ENCODE measurements at places on chromosomes 7 and 10. TPM values are rescaled to one million over a fixed set of nuclear protein-coding genes. Genes with fewer than 3 reads are reported as not detected.
A peak's percentile ranks its signal among the peaks of the same experiment; 100 is the strongest.

GRCh38 chr10:48246501-48246900, 28.0 kb downstream of the FRMPD2 start:
- DNase-seq = no peak

GRCh38 chr7:42997611-42998010, 65.4 kb downstream of the MRPL32 start:
- DNase-seq = no peak

- no peak for DNase-seq
These were observed 260.4 kb downstream of the SEMA3A start for GRCh38 chr7:83934118-83934734.

DNA sequence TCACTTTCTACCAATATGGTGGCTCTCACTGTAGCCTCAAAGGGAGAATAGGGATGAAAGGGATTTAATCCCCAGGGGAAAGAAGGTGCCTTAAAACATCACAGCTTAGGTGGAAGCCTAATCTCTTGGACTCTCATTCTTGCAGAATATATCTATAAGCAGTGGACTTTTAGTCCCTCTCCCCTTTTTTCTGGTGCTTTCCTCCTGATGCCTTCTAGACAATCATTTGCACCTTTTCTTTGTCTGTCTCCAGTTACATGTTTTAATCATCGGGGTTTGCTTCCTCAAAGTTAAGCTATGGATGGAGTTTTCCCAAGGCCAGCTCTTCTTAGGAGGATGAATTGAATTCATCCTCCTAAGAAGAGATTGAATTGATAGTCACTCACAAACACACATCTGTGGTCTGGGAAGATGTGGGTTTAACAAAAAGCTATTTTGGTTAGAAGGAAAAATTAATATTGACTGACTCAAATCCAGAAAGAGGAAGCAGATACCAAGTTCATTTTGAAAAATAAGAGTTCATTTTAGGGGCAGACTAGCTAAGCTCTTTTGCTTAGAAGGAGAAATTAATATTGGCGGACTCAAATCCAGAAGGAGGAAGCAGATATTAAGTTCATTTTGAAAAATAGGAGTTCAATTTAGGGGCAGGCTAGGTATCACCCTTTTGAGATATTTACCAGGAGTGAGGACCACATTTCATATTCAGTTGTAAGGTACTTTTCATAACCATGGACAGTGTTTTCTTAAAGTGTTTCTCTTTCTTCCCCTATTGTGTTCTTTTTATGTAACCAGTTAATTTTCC, 35.2 kb upstream of the PLEKHS1 start:
- no peak for DNase-seq

DNA sequence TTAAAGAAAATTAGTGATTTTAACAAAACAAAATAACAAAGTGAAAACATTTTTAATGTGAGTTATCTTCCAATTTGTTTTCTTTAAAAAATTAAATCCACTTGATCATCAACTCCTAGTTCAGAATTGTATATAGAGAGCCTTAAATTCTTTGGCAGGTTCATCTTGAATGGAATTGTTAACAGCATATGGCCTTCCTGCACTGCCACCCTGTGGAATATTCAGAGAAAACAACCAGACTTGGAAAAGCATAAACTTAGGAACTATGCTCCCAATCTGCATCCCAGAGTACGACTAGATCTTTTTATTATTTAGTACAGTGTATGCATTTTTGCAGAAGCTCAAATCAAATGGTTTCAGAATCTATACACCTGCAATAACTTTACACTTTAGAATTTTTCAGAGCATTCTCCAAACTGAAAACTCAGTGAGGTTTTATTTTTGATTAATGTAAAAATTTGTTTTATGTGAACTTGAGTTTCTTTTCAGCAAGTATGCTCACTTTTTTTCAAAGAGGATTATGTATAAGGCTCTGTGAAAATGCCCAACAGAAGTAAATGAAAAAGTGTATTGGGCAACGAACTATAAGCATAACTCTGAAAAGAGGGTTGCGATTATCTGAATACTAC, 44.9 kb upstream of the ANK3 start:
- DNase-seq = no peak

DNA sequence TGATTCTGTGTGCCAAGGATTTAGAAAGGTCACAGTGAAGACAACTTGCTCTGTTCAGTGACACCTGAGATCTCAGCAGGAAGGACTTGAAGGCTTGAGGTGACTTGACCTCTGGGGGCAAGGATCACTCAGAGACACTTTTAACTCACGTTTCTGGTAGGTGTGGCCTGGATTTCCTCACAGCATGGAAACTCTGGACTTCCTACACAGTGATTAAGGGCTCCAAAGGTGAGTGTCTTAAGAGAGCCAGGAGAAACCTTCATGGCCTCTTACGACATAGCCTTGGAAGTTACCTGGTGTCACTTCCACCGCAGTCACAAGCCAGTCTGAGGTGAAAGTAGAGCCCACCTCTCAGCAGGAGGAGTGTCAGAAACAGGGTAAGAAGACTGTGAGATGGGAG, 38.1 kb upstream of the ADO start:
- no peak for DNase-seq

DNA sequence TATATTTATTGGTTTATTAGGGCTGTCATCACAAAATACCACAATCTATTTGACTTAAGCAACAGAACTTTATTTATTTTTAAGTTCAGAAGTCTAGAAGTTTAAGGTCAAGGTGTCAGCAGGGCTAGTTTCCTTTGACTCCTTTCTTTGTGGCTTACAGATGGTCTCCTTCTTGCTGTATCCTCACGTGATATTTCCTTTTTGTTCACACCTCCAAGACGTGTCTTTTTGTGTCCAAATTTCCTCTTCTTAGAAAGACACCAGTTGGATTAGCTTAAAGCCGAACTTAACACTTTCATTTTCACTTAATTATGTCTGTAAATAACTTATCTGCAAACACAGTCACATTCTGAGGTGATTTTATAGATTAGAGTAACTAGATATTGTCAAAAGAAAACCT, 631.4 kb upstream of the POT1 start:
- DNase-seq = no peak

- no peak for DNase-seq
These were observed 187.6 kb downstream of the CFTR start for GRCh38 chr7:117667456-117667855.

DNA sequence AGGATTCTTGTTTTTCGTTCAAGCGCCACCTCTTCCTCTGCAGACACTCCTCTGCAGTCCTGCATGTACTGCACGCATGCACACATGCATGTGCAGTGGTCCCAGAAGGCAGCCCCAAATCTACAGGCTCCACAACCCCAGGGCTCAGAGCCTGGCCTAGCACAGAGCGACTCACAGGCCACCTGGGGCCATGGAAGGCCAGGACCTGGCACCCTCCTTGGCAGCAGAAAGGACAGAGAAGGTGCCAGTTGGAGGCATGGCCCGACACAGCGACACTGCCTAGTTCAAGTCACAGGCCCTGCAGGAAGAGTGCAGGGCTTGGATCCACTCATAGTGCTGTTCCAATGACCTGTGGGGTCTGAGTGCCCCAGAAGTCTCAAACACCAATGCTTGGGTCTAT, 48.7 kb upstream of the RET start:
- DNase-seq = no peak

MSMB gene
- total RNA-seq = not detected

- peak; percentile 55 for DNase-seq
These were observed 35.9 kb upstream of the AP5Z1 start for GRCh38 chr7:4739528-4739992.

DNA sequence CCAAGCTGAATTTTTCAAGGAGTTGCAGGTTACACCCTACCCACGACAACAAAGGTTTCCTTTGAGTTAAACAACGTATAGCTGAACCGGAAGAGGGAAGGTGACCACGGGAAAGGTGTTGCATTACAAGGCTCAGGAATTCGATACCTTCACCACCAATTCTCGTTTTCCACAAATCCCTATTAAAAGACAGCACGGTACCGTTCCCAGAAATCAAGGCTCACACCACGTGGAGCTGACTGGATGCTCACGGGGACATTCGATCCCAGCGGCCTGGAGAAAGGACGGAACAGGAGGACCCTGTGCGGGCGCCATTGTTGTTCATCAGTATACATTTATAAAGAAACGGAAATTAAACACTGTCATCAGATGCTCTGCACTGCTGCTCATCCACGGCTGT, 56.4 kb downstream of the CTBP2 start:
- DNase-seq = no peak

- DNase-seq = no peak
These were observed 25.6 kb downstream of the CDK14 start for GRCh38 chr7:90621747-90622140.

GRCh38 chr10:6218692-6219493, 16.2 kb downstream of the PFKFB3 start:
- no peak for DNase-seq

CLCN1 gene
- not detected for total RNA-seq

DNA sequence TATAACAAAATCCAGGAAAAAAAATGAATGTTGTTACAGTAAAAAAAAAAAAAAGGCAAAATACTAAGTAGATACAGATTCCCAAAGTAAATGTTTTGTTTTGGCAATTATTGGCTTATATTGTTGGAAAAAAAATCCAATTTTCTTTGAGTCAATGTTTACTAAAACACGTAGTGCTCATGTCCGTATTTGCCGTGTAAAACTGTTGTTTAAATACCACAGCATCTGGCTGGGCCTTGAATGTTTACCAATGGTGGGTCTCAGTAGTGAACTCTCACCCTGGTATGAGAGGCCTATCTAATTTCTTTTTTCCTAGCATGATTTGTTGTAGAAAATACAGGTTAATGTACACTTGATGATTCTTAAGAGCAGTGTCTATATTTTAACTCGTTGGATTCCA, 41.4 kb upstream of the SLC26A5 start:
- no peak for DNase-seq

GRCh38 chr7:6226194-6226799, 46.1 kb downstream of the CYTH3 start:
- DNase-seq = no peak

DNA sequence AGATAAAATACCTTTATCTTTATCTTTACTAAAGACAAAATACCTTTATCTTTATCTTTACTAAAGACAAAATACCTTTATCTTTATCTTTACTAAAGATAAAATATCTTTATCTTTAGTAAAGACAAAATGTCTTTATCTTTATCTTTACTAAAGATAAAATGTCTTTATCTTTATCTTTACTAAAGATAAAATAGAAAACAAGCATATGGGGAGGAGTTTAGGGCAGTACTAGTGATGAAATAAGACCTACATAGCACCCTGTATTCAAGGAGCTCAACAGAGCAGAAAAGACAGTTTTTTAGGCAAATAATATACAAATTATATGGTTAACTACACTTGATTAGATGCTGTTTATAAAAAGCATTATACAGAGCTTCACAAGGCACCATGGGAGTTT, 19.3 kb downstream of the ANKRD22 start:
- no peak for DNase-seq

FAM221A gene
- 4.9 TPM for total RNA-seq

WDFY4 gene
- total RNA-seq = 1.8 TPM

DNA sequence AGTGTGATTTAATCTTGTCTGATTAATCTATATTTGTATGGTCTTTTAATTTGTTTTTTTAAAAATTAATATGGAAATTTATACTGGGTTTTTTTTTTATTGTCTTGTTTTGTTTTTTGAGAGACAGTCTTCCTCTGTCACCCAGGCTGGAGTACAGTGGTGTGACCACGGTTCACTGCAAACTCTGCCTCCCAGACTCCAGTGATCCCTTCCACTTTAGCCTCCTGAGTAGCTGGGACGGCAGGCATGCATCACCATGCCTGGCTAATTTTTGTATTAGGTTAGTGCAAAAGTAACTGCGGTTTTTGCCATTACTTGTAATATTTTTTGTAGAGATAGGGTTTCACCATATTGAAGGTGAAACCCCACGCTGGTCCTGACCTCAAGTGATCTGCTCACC, 73.1 kb downstream of the TET1 start:
- DNase-seq = no peak

DNA sequence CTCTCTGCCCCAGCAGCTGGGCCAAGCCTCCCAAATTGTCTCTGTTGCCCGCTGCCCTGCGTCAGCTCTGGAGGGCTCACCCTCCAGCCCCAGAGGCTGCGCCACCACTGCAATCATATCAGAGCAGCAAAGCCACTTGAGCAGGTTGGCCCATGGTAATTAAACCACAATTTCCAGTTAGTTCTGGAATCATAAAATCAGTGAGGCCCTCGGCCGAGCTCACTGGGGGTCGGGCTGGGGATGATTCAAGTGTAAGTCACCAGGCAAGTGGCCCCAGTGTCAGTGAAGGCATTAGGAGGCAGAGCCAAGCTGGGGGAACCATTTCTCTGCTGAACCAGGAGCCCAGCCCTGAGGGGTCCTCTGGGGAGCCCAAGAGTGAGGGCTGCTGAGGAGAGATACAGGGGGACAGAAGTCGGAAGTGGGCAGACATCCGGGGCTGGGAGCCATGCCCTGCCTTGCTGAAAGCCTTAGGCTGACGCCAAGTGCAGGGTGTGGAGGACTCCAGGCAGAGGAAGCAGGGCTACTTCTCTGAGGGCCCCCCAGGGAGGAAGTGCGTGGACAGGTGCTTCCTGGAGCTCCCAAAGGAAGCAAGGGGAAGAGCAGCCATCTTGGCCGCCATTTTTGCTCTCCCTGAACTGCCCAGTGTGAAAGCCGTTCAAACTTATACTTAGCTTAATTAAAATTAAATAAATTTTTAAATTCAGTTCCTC, 29.5 kb upstream of the SLC29A3 start:
- DNase-seq = no peak

GRCh38 chr7:7178081-7178480, 4.3 kb upstream of the C1GALT1 start:
- DNase-seq = no peak

PRR15 gene
- total RNA-seq = not detected

UTF1 gene
- total RNA-seq = not detected

GRCh38 chr7:33070277-33070676, 7.7 kb upstream of the NT5C3A start:
- DNase-seq = no peak

CRTAC1 gene
- total RNA-seq = not detected

- no peak for DNase-seq
These were observed 24.3 kb downstream of the TTYH3 start for GRCh38 chr7:2655870-2656614.

GRCh38 chr10:83218205-83218604, 921.1 kb upstream of the GHITM start:
- no peak for DNase-seq

- no peak for DNase-seq
These were observed 4.3 kb downstream of the CAMK1D start for GRCh38 chr10:12353399-12354242.

All from naive thymus-derived CD4-positive, alpha-beta T cell (primary cell).